ENCODE measurements at places on chromosomes 2 and 18.

GRCh38 chr2:167215595-167215994 lies 327.3 kb downstream of the XIRP2 start:
- no peak for DNase-seq

DNA sequence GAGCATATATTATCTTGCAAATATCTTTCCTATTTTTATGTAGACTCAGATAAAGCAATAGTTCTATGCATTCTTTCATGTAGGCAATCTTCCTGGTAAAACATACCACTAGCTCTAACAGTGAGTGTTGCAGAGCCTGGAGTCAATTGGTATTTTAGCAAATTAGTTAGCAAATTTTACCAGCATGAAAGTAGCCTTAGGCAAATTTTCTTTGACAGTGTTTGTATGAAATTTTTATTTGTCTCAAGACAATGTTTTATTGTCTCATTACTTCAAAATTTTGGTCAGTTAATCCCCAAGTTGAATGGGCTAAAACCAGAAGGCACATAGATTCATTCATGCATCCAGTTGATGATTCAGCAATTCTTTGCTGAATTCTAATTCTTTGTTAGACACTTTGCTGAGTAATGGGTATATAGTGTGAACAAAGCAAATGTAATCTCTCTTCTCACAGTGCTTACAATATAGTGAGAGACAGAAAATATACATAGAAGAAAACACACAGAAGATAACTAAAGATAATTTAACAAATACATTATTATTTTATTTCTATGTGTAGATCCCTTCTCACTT lies 27.1 kb downstream of the SLC38A11 start:
- no peak for DNase-seq

DNA sequence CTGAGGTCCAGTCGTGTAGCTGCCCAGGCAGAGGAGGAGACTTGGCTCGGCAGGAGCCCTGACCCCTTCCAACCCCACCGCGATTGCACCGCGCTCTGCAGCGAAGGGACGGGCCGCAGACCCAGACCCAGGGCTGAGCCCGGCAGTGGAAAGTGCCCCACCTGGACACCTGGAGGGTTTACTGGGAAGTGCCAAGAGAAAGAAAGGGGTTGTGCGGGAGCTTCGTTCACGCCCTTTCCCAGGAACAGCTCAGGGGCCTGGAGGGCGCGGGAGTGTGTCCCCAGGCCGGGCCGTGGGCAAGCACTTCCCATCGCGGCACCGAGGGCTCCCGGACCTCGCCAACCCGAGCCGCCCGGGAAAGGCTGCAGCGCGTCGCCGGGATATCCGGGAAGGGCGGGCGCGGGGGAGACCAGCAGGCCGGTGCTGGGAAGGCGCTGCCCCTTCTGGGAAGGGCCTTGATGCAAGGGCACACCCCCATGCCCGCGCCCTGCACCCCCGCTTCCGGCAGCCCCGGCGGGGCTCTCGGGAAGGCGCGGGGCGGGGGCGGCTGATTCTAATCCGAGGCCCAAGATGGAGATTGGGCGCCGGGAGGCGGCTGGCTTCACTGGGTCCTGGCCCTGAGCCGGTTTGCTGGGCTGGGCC lies 36.1 kb upstream of the MRPL33 start:
- no peak for DNase-seq

- DNase-seq = peak; percentile 24
These were observed 3.8 kb upstream of the FRZB start for GRCh38 chr2:182870227-182870626.

DNA sequence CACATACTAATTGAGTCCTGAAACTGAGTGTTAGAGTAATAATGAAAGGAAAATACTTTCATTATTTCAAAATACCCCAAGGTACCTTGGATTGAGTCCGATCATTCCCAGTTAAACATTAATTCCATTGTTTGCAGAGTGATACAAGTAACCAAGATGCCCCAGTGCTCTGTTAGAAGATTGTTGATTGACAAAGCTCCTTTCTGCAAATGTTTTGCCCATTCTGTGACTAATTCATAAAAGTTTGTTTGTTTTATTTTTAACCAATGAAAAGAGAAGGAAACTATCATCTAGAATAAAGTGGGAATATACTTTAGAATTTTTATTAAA lies 124.0 kb downstream of the GULP1 start:
- DNase-seq = no peak

DNA sequence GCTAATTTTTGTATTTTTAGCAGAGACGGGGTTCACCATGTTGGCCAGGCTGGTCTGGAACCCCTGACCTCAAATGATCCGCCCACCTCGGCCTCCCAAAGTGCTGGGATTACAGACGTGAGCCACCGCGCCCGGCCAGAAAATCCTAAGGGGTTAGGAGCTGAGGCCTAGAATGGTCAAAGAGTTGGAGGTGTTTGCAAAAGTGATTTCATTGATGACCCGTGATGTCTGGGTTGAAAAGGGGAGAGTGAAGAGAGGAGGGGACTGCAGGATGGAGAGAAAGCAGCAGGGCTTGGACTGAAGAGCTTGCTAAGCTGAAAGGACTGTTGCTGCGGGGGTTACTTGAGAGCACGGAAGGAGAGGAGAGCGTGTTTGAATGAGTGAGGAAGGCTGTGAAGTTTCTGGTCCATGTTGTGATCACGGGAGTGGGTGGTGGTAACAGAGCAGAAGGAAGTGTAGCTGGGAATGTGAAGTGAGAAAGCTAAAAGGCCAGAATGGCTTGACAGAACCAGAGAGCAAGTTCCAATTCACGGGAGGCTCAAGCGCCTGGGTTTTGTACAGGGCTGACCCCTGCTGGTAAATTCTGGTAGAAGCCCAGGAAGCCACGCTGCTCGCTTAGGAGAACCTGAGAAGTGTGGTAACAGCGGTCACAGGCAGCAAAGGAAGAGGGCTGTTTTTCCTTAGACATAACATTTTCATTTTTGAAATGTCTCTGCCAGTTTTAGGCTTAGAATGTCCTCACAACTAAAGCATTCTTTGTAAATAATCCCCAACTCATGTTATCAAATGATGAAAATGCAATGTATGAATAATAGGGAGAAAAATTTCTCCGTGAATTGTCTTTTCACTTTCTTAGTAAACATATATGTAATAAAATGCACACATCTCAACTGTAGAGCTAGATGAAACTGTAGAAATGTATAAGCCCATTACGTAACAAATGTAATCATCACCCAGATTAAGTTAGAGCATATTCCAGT lies 40.5 kb upstream of the ACTR2 start:
- peak; percentile 28 for DNase-seq

- DNase-seq = no peak
These were observed 16.6 kb upstream of the HRH4 start for GRCh38 chr18:24443870-24444269.

DNA sequence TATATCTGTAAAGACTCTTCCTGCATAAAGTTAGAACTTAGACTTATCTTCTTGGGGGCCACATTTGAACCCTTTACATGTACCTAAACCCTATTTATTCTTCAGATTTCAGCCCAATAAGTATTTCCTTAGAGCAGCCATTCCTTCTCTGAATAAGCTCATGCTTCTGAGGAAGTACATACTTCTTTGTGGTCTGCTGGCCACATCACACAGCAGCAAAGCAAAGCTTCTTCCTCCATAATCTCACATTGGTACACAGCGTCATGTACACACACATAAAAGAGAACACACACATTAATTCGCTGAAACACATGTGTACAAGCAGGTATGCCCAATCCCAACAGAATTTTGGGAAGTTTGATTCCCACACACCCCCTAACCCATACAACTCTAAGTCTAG lies 331.0 kb downstream of the CDH2 start:
- no peak for DNase-seq

- no peak for DNase-seq
These were observed 22.6 kb upstream of the CYP1B1 start for GRCh38 chr2:38098421-38099098.

- no peak for DNase-seq
These were observed 80.0 kb downstream of the SH3BP4 start for GRCh38 chr2:235031686-235032373.

DNA sequence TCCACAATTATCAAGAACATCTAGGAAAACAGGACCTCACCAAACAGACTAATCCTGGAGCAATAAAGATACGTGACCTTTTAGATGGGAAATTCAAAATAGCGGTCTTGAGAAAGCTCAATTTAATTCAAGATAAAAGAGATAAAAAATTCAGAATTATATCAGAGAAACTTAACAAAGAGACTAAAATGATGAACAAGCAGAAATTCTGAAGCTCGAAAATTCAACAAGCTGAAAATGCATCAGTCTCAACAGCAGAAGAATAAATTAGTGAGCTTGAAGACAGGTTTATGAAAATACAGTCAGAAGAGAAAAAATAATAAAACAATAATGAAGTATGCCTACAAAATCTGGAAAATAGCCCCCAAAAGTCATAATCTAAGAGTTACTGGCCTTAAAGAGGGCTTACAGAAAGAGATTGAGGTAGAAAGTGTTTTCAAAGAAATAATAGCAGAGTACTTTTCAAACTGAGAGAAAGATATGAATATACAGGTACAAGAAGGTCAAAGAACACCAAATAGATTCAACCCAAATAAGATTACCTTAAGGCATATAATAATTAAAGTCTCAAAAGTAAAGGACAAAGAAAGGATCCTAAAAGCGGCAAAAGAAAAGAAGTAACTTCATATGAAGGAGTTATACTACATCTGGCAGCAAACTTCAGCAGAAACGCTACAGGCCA lies 13.2 kb downstream of the ORC4 start:
- no peak for DNase-seq

- no peak for DNase-seq
These were observed 31.1 kb upstream of the CXCR4 start for GRCh38 chr2:136149011-136149410.

GRCh38 chr2:135962366-135963123 lies 22.9 kb downstream of the DARS1 start:
- no peak for DNase-seq

- DNase-seq = no peak
These were observed 50.7 kb upstream of the HNRNPA3 start for GRCh38 chr2:177161741-177162460.

DNA sequence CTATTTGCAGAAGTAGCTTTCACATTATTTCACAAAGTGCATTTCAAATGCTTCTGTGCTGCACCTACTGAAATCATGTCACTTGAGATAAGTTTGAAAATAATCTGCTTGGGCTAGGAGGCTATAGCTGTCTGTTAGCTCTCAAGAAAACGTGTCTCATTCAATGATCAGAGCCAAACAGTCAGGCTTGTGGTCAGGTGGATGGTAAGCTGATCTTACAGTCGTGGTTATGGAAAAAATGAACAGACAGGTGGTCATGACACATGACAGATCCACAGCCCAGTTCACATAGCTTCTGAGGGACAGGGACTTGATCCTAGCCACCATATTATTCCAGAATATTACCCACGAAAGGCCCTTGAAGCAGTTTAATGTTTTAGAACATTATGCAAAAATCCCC lies 26.5 kb upstream of the RFX8 start:
- no peak for DNase-seq

- no peak for DNase-seq
These were observed 74.1 kb upstream of the MAP4K3 start for GRCh38 chr2:39511219-39511604.

- no peak for DNase-seq
These were observed 12.5 kb upstream of the NAB1 start for GRCh38 chr2:190636361-190636760.

DNA sequence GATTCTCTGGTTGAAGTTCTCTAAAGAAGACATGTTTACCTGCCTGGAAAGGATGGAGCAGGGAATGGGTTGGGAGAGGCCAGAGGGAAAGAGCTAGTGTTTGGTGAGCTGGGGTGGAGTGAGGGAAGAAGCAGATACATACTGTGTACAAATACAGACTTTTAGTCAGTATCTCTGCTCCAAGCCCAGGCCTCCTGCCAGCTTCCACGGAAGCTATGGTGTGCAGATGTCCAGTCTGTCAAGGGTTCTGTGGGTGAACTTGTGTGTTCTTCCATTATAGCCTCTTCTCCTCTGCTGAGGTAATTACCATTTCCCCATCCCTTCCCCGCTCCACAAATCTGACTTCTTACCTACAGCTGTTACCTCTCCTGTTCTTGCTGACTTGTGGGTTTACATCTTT lies 208.6 kb downstream of the HRH4 start:
- no peak for DNase-seq

GRCh38 chr2:239550357-239550756 lies 149.5 kb upstream of the HDAC4 start:
- no peak for DNase-seq

DNA sequence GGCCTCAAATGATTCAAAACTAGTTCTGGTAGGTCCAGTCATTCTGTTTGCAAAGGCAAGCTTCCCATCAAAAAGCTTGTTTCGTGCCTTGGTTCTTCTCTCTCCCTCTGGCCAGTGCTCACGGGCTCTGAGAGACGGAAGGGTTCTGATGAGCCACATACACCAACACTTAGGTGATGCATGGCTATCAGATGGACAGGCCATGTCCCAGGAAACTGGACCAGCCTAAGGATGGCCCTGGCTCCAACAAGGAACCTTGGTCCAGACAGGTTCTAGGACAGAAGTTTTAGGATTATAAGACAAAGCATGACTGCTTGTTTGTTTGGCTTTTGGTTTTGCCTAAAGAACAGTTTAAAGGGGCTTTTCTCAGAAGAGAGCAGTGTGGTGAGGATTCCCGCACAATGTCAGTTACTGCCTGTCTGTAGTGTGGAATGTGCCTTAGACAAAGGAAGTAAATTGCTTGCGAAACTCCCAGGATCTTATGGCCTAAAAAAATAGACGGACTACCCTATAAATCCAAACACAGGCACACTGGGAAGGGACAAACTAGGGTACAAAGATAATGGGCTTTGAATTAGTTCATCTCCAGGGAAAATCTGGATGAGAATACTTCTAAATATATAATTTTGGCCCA lies 10.3 kb downstream of the CYP1B1 start:
- no peak for DNase-seq

DNA sequence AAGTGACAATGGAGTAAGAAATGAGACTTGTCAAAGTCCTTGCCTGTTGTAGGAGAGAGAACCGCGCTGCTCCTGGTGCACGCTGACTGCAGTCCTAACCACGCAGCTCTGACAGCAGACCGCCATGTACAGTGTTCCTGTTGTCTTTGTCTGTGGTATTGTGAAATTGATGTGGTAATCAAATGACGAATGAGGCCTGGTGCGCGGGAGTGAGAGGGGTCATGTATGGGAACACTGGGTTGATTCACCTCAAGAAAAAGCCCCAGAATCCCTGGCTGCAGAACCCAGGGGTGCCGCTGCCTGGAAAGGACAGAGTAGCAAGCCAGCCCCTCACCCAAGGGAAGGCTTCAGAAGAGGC lies 64.0 kb downstream of the INPP4A start:
- DNase-seq = no peak

DNA sequence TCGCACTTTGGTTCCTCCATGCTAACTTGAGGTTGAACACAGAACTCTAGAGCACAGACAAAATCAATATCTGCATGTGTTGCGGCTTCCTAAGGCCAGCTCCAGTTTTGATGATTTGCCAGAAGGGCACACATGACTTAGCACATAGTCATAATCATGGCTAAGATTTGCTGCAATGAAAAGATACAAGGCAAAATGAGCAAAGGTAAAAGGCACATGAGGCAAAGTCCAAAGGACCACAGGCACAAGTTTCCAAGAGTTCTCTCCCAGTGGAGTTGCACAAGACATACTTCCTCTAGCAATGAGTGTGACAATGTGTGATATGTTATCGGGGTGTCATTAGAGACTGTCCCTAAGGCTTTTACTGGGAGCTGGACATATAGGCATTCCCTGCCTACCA lies 24.2 kb upstream of the CXXC1 start:
- no peak for DNase-seq

- no peak for DNase-seq
These were observed 50.8 kb downstream of the GBX2 start for GRCh38 chr2:236117401-236117800.

- no peak for DNase-seq
These were observed 32.7 kb downstream of the RHBDD1 start for GRCh38 chr2:226868331-226869162.
